Lung (tissue), 17 donors: ENCODE measurements at places on chromosomes 2 and 18. TPM values are rescaled to one million over a fixed set of nuclear protein-coding genes. Genes with fewer than 3 reads are reported as not detected.

Gene ESPNL
- 2.1 TPM for total RNA-seq

Gene ADD2
- total RNA-seq: 3.0 TPM

Gene INPP4A
- 43.3 TPM for total RNA-seq

Gene CNDP1
- not detected for total RNA-seq

Gene PSMA8
- total RNA-seq: not detected

Gene MRPL33
- total RNA-seq: 59.9 TPM

Gene SATB2
- 2.9 TPM for total RNA-seq

Gene DOK6
- total RNA-seq: 21.3 TPM

Gene DTNA
- 19.6 TPM for total RNA-seq

Gene ACADL
- total RNA-seq: 34.8 TPM

Gene CD8B2
- not detected for total RNA-seq

Gene POTEJ
- 0.09 TPM for total RNA-seq

Gene EIF2AK3
- 46.7 TPM for total RNA-seq

Gene TPO
- 0.31 TPM for total RNA-seq

Gene SALL3
- total RNA-seq: not detected

Gene REL
- 26.9 TPM for total RNA-seq
